Left hindlimb (tissue), 1 donor: ENCODE measurements at places on chromosomes 5 and 9.
A peak's percentile ranks its signal among the peaks of the same experiment; 100 is the strongest.

DNA sequence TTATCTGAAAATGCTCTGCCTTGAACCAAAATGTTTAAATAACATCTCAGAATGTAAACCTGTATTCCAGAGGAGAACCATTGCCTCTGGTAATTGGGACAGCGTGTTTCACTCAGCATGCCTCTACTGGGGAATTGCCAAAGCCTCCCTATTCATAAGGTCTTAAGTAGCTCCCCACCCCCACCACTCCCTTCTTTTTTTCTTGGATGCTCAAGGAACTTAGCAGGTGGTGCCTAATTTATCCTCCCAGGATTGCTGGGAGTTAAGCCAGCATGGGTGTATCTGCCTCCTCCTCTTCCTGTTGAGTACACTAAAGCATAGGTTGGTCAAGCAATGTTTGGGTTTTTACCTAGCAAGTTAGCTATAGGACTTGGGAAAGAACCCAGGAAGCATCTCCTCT is 220.2 kb downstream of the DMAC1 start:
- no peak for DNase-seq

- DNase-seq = no peak
Measured at GRCh38 chr9:108360304-108360703, 495.5 kb downstream of the ACTL7B start.

DNA sequence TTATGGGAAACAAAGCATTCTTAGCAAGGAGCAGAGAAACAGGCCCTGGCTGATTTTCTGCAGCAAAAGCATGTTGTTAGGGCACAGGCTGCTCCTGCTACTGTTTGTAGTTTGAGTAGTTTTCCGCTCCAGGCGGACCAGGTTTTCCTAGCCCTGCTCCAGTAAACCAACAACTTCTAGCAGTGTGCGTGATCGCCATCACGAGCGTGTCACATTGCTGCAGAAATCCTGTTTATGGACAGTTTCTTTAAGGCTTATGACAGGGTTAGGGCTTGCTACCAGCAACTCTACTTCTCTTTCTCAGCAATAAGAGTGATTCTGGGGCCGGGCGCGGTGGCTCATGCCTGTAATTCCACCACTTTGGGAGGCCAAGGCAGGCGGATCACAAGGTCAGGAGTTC is 803.9 kb upstream of the CDH10 start:
- no peak for DNase-seq

- no peak for DNase-seq
Measured at GRCh38 chr9:11349187-11349586, 736.4 kb upstream of the PTPRD start.

- no peak for DNase-seq
Measured at GRCh38 chr9:134870301-134870694, 10.3 kb upstream of the FCN2 start.

DNA sequence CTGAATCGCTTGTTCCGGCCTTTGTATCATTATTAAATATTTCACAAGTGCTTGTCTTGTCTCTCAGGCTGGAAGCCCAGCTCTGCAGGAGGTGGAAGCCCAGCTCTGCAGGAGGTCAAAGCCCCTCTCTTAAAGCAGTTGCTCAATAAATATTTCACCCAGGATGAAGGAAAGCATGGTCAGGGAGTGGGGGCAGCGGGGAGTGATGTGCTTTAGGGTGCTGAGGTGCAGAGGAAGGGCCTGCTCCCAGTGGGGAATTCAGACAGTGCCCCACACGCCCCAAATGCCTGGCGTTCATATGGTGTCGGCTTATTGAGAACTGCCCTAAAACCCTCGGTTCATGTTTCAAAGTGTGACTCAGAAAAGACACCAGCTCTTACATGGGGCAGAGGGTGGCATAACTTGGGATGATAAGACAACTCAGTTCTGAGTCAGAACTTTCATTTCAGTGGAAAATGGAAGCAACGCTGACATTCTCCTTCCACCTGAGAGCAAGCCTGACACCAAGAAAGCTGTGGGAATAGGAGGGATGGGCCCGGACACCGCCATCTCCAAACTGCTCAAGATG is 114.3 kb upstream of the DAP start:
- no peak for DNase-seq

DNA sequence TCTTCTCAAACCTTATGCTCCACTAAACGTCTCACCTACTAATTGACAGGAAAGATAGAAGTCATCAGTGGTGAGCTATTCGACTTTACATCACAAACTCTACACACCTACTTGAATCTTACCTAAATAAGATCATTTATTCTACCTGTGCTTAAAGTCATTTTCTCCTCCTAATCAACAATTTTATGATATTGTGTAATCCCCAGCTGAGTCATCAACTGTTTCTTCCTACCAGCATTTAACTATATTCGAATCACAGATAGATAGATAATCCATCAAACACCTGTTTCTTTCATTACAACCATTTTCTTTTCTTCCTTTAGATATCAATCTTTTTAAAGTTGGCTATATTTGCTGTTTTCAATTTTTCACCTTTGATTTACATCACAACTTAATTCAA is 181.5 kb downstream of the LPAR1 start:
- no peak for DNase-seq

DNA sequence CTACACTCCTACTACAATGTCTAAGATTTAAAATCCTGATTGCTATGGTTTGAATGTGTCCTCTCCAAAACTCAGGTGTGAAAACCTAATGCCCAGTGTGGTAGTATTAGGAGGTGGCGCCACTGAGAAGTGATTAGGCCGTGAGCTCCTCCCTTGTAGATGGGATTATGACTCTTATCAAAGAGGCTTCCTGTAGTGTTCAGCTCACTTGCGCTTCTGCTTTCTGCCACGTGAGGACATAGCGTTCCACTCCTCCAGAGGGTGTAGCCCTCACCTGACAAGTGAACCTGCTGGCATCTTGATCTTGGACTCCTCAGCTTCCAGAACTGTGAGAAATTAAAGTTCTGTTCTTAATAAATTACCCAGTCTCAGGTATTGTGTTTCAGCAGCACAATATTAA is 33.0 kb upstream of the WHRN start:
- DNase-seq = no peak

- peak; percentile 65 for DNase-seq
Measured at GRCh38 chr9:130213911-130214761, 41.9 kb downstream of the NCS1 start.

DNA sequence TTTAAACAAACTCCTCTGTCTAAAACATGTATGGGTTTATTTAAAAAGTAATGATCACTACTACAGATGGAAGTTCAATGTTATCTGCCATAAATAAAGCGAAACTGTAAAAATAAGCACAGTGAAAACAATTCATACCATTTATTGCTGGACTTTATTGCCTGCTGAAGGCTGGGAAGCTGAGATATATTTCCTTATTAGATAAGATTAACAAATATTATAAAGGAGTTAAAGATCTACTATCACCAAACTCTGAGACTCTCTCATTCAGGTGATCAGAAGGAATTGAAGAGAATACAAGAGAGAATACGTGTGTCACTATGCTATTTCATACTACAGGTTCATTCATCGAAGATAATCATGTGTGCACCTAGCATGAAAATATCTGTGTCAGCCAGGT is 190.9 kb upstream of the ATP10B start:
- no peak for DNase-seq

GRCh38 chr5:154165886-154166285 is 24.6 kb upstream of the GALNT10 start:
- DNase-seq = no peak

- DNase-seq = no peak
Measured at GRCh38 chr9:128765499-128765898, 6.2 kb downstream of the ZER1 start.

DNA sequence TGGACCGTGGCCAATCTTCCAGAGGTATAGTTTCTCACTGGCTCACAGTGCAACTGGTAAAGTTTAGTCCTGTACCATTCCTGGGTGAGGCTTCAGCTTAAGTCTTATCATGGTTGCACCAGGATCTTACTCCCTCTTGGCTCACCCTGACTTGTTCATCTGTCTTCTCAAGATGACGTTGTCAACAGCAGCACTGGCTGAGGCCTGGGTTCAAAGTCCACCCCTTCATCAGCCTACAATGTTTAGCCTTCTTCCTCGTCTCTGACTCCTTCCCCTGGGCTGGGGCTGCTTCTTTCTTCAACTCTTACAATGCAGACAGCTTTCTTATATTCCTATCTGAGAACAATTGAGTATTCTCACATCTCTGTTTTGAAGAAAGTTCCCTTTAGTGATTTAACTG is 311.1 kb upstream of the CLINT1 start:
- no peak for DNase-seq

DNA sequence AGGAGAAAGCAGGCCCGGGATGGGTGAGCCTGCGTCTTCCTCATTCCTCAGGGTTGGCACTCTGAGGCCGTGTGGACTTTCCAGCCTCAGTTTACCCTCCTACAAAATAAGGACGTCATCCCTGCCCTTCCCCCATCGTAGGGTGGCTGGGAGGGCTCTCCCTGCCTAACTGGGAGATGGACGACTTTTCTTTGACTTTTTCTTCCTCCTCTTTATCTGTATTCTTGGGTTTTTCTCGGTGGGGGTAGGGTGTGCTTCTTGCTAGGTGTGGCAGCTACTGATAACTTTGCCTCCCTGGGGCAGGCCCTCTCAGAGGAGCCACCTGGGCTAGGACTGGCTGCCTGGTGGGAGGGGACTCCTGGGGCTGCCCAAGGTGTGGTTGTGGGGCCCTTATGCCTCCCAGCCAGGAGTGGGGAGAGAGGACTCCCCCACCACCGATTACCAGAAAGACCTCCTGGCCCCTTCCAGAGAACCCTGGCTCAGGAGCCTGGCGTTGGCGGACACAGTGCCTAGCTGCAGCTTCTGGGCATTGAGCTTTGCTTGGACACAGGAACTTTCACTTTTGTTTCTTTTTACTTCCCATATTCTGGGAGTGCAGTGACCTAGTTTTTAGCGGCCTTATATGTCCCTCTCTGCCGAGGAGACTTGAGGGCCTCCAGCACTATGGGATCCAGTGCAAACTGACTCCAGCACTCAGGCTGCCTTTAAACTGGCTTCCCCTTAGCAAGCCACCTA is 6.1 kb downstream of the GLIPR2 start:
- DNase-seq = no peak

GRCh38 chr5:143226872-143227271 is 176.6 kb downstream of the NR3C1 start:
- no peak for DNase-seq

GRCh38 chr9:105541838-105542237 is 16.1 kb upstream of the FKTN start:
- DNase-seq = no peak

DNA sequence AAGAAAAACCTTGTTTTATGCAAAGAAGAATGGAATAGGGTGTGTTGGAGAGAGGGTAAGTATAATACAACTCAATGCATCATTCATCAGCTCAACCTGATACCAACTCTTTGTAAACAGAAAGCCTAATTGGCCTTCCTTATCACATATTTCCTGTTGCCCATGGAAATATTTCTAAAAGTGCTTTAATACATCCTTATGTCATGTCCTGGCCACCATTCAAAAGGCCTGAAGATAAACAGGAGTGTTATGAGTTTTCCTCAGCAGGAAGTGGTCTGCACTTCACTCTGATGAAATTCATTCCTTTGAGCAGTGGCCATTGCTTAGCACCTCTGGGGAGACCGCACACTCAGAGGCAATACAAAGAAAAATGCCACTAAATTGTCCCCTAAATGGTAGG is 511.2 kb downstream of the SEMA5A start:
- no peak for DNase-seq

- DNase-seq = peak; percentile 77
Measured at GRCh38 chr5:161549106-161549505, 2.6 kb upstream of the GABRB2 start.

GRCh38 chr5:42719034-42719433 is 37.6 kb upstream of the CCDC152 start:
- no peak for DNase-seq

- DNase-seq = no peak
Measured at GRCh38 chr5:110477911-110478310, 248.6 kb downstream of the TMEM232 start.

GRCh38 chr5:3121813-3122212 is 370.3 kb upstream of the IRX2 start:
- DNase-seq = no peak

DNA sequence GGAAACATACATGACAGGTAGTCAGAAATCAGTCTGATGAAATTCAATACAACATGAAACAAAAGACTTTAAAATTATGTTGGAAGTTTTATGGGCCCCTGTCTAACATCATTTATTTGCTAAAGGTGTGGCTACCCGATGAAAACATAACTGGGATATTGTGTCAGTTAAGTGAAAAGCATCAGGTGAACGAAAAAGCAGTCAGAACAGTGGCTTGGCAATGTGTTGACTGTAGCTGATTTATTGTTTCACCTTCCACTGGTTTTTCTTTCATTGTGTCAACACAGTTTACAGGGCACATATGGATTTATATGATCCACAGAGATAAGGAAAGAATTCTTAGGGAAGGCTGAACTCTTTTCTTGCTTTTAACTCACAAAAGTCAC is 429.6 kb upstream of the ZNF608 start:
- DNase-seq = no peak

DNA sequence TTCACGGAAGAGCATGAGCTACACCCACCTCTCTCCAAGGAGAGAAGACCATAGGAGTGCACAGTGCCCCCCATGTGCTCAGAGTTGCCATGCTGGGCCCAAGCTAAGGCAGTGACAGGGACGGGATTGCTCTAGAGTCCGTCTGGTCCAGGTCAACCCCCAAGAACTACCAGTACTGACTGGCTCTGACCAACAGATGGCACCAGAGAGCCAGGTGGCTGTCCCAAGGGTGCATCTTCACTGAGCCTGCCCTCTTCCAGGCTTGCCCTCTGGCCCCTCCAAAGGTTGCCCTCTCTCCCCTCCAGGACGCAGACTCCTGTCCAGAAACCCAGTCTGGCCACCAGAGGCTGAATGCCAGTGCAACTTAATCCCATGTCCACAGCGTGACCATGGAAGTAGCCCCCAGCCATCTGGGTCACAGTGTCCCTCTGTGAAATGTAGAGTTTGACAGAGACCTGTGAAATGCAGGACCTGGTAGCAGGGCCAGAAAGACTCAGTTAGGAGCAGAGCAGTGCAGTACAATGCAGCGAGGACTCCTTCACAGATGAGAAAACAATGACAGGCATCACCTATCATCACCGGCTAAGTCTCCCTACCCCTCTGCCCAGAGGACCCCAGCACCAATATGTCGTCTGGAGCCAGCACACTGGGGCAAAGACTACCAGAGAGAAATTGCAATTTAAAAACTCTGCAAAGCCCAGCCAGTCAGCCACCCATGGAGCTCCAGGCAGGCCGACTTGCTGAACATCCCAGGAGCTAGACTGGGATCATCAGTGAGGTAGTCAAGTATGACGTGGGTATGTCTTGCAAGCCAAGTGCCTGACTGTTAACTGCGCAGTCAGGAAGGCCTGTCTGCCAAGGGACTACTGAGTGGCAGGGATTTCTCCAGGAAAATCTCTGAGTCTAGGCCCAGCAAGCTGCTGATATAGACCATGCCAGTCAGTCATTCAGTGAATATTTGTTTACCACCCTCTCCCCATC is 7.7 kb upstream of the SKP1 start:
- peak; percentile 63 for DNase-seq

GRCh38 chr9:18012170-18012569 is 433.3 kb downstream of the SH3GL2 start:
- no peak for DNase-seq

DNA sequence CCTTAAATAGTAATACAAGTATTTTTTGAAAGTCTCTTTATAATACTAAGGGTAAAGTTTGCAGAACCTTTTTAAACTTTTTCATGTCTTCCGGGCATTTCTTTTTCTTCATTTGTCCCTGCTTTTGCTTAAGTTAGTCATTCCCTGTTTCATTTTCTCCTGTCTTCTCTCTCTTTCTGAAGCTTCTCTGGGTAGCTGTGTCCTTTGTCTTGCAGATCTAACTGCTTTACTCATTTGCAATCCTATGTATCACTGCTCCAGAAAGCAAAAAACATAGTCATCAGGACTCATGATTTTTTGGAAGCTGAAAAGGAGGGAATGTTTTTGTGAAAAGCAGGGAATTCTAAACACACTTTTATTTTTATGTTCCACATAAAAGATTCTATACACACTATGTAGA is 301.7 kb downstream of the MRPS30 start:
- no peak for DNase-seq
